ENCODE measurements at places on chromosomes 4 and X.
A peak's percentile ranks its signal among the peaks of the same experiment; 100 is the strongest.

DNA sequence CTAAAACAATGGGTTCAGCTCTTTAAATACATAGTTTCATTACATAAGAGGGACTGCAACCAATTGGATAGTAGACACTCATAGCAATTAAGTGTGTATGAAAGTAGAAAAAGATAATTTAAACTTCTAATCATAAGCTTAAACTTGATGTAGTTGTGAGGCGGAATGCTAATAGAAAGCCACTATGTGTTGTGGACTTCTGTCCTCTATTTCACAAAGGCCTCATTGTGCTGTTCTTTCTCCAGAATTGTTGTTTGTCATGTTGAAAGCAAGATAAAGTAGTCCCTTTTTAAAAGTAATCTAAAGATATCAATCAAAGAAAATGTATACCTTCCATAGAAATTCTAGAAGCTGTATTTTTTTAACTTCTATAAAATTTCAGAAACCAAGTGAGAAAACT is 329.4 kb downstream of the KLHL4 start:
- DNase-seq: no peak

DNA sequence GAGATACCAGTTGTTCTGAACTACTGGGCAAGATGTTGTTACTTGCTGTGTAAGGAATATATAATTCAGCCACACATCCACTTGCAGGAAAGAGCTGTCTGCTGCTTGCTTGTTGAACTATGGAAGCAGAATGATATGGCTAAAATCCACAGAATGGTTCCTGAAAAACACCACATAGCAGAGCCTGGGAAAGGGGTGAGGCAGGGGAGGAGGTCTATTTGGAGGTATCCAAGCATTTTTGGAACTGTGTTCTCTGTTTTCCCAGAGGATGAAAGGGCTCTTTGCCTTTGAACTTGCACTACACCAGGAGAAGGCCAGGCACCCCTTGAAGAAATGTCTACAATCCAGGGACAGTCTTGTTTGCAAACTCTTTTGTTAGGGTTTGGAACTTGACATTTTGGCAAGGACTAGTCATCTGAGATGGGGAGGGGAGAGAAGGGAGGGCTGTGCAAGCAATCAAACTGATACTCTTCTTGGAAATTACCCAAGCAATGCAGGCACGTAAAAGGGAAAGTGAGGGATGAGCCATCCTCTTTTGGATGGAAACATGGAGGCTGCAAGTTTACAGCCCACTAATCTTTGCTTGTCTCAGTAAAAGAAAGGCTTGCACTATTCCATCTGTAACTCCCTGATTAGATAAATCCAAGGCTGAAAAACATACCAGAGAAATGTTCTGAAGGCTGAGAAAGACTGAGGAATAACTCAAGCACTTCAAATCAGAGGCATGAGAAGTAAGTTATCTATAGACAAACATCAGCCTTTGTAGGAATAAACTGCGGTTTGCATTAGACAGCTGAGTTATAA is 141.0 kb downstream of the TSPAN5 start:
- no peak for DNase-seq

- no peak for DNase-seq
Measured at GRCh38 chr4:79331126-79331876, 5.4 kb upstream of the NAA11 start.

DNA sequence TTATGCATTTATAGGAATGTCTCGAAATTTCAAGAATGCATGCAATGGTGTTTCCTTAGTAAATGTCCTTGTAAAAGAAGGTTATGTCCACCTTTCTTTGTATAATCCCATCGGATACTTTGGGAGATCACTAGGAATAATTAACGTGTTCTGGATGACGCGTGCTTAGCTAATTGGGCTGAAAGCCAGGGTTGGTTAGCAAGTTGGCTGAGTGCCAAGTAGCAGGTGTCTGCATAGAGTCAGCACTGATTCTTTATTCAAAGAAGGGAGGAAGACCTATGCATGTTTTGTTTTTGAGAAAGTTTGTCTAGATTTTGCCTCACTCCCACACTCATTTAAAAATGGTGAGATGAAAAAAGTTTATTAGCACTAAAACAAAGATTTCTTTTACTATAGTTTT is 144.6 kb downstream of the SOX3 start:
- no peak for DNase-seq

DNA sequence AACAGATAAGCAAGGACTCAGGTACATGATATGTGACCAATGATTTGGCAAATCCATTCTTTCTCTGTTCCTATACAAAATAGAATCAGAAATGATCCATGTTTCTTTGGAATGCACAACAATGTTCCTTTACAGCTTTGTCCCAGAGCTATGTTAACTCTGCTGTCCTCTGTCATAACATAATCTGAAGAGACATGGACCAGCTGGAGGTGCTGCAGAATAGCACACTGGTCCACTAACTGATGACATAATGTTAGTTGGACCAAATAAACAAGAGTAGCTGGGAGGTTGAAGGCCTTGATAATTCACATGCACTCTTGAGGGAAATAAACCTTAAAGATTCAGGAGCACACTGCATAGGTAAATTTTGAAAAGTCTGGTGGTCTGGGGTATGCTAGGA is 23.0 kb upstream of the DHX15 start:
- DNase-seq: no peak

DNA sequence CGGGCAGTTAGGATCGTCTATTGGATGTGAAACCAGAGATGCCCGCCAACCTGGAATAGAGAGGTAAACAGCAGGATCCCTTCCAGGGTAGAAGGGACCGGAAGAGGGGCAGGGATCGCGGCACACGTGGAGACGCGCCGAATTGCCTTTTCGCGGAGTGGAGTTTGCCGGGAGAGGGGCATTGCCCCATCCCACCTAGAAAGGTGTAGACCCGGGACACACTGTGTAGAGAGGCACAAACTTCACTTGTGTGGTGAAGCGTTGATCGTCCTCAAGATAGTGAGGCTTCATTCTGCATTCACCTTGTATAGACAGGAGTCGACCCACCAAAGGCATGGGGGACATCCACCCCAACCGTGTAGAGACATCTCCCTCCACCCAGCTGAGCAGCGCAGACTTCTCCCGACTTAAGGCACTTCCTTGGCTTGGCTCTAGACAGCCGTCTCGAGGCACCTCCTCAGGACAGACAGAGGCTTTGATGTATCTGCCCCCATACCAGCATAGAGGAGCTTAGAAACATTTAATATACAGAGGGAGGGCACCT is 410 bp downstream of the GNL3L start:
- DNase-seq: no peak

- no peak for DNase-seq
Measured at GRCh38 chr4:159977907-159978617, 875.2 kb downstream of the RAPGEF2 start.

- DNase-seq: no peak
Measured at GRCh38 chrX:147846676-147847075, 65.0 kb upstream of the FMR1 start.

GRCh38 chr4:171022824-171023230 is 790.4 kb upstream of the GALNTL6 start:
- no peak for DNase-seq

- no peak for DNase-seq
Measured at GRCh38 chr4:85544751-85545150, 69.8 kb downstream of the ARHGAP24 start.

DNA sequence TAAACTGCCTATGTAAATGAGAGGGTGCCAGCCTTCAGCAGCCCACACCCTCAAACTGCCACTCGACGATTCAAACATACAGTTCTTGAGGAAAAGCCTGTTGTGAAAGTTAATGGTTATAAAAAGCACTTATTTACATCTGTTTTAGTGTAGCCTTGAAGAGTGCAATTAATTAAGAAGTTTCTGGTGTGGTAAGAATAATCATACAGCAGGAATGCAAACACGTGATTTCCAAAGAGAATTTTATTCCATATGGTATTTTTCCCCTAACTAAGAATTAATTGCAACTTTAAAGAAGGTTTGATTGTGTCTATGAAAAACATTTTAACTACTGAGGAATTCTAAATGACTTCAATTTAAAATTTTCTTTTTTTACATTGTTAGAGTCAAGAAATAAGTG is 176.3 kb upstream of the PITX2 start:
- DNase-seq: no peak

- DNase-seq: no peak
Measured at GRCh38 chr4:122826553-122827257, at the start of gene FGF2. FGF2 (plus strand) TSS chr4:122826831; CDS start chr4:122827175, 344 bp downstream.

GRCh38 chrX:147900349-147900748 is 11.4 kb upstream of the FMR1 start:
- DNase-seq: no peak

DNA sequence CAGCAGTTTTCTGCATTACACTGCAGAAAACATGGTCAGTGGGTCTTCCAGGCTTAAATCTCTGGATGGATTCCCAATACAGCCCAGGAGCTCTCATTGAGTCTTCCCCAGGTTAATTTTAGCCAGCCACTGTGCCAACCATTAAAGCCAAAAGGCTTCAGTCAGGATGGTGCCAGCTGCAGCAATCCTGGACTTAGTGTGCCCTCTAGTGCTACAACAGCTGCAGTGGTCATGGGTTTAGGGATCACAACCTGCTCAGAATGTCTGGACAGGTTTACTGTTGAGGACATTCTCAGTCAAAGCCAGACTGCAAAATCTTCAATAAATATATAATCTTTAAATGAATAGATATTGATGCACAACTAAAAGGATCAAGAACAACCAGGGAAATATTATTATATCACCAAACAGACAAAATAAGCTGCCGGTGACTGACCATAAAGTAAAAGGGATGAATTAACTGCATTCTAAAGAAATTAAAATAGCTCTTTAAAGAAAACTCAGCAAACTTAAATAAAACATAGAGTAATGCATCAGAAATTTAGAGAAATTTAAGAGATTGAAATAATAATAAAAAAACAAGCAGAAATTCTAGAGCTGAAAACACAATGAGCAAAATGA is 639.9 kb downstream of the SPOCK3 start:
- DNase-seq: no peak

DNA sequence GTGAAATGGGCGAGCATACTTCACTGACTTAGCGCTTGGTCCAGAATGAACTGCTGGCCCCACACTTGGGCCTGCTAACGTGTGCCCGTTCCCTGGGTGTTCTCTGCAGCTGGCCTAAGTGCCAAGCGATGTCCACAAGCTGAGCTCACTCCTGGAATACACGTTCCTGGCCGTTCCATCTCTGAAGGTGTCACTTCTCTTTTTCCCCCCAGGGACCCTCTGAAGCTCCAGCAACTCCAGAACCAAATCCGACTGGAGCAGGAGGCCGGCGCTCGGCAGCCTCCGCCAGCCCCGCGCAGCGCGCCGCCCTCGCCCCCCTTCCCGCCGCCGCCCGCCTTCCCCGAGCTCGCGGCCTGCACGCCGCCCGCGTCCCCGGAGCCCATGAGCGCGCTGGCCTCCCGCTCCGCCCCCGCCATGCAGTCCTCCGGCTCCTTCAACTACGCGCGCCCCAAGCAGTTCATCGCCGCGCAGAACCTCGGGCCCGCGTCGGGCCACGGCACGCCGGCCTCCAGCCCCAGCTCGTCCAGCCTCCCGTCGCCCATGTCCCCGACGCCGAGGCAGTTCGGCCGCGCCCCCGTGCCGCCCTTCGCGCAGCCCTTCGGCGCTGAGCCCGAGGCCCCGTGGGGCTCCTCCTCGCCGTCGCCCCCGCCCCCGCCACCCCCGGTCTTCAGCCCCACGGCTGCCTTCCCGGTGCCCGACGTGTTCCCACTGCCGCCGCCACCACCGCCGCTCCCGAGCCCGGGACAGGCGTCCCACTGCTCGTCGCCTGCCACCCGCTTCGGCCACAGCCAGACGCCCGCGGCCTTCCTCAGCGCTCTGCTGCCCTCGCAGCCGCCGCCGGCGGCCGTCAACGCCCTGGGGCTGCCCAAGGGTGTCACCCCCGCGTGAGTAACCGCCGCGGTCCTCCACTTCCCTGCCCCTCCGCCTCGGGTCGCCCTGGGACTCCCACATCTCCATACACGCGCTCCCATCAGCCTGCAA is 132.3 kb downstream of the CBR4 start:
- DNase-seq: no peak

DNA sequence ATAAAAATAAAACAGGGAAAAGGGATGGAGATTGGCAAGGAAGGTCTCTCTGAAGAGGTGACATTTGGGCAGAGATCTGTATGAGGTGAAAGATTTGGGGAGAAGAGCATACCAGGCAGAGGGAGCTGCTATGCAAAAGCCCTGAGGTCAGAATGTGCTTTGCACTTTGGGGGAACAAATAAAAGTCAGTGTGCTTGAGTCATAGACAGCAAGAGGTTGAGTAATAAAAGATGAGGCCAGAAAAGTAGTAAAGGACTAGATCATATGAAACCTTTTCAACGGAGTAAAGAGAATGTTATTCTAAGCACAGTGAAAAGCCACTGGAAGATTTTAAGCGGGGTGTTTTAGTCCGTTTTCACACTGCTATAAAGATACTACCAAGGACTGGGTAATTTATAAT is 76.5 kb upstream of the TEX13A start:
- DNase-seq: no peak

- no peak for DNase-seq
Measured at GRCh38 chr4:140186082-140186438, 32.1 kb upstream of the MAML3 start.

DNA sequence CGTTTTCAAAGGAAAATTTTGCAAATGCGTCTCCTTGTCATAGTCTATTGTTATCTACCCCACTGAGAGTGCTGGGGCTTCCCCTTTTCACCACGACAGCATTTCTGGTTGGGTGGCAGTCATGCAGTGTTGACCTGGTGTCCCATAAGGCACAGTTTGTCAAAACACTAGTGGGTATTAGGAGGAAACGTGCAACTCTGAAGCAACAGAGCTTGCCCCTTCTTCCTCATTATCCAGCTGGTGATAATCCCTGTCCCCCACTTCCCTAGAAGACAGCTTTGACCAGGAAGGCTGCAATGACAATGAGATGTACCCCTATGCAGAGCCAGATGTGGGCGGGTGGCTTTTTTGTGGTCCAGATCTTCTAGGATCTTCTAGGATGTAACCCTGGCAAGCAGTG is 1.8 kb downstream of the TBC1D1 start:
- DNase-seq: peak; percentile 41

GRCh38 chrX:109777749-109778148 is 44.7 kb upstream of the ACSL4 start:
- no peak for DNase-seq

GRCh38 chrX:100863326-100863864 is 10.8 kb downstream of the NOX1 start:
- DNase-seq: no peak

DNA sequence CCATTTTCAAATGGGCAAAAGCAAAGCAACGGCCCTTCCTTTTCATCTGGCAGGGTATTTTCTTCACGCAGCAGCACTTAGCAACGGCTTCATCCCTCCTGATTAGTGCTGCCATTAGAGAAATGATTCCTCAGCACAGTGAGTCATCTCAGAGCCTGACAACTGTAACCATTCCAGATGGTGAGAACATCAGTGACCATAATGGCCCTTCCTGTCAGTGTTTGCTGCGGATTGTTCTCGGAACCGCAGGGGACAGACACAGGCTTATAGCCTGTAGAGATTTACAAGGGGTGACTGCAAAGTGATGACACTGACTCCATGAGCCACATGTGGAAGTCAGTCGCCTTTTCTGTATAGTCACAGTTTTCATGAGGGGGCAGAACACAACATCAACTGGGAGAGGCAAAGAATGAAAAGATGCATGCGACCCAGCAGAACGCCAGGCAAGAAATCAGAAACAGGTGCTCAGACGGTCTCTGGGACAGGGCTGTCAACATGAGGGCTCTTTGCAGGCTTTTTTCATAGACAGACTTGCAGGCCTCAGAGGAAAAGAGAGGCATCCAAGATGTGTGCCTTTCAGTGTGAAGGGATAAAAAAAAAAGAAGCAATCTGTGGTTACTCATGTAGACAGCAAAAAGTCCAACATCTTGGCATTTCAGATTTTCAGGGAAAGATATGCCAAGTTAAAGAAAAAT is 69.9 kb upstream of the FBXW7 start:
- DNase-seq: no peak
